ENCODE measurements at places on chromosomes 4 and X.
A peak's percentile ranks its signal among the peaks of the same experiment; 100 is the strongest.

- DNase-seq: no peak
These were observed 102.8 kb downstream of the KDM6A start for GRCh38 chrX:44975666-44976263.

DNA sequence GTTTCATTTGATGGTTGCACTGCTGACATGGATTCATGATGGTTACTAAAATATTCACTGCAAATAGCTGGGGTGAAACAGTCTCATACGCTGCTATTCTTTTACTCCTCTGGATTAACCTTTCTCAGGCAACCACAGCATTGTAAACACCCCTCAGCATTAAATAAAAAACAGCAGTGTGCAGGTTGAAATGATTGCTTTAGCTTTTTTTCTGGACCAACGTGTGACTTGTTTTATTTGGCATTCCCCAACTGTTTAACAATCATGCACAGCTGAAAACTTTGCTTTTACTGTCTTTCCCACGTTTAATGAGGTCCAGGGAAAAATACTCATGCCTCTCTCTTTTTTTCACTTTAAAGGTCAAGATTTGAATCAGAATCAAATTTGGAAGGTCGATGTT lies 490.8 kb downstream of the RAPGEF2 start:
- DNase-seq: no peak

DNA sequence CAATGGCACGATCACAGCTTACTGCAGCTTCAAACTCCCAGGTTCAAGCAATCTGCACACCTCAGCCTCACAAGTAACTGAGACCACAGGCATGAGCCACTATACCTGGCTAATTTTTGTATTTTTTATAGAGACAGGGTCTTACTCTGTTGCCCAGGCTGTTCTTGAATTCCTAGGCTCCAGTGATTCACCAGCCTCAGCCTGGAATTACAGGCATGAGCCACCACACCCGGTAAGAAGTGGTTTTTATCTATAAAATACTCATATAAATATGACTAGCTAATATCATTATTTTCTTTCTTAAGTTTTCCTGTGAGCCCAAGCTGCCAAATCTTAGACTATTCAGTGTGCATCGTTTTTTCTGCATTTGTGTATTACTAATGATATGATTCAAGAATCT lies 4.4 kb downstream of the SCFD2 start:
- DNase-seq: no peak

DNA sequence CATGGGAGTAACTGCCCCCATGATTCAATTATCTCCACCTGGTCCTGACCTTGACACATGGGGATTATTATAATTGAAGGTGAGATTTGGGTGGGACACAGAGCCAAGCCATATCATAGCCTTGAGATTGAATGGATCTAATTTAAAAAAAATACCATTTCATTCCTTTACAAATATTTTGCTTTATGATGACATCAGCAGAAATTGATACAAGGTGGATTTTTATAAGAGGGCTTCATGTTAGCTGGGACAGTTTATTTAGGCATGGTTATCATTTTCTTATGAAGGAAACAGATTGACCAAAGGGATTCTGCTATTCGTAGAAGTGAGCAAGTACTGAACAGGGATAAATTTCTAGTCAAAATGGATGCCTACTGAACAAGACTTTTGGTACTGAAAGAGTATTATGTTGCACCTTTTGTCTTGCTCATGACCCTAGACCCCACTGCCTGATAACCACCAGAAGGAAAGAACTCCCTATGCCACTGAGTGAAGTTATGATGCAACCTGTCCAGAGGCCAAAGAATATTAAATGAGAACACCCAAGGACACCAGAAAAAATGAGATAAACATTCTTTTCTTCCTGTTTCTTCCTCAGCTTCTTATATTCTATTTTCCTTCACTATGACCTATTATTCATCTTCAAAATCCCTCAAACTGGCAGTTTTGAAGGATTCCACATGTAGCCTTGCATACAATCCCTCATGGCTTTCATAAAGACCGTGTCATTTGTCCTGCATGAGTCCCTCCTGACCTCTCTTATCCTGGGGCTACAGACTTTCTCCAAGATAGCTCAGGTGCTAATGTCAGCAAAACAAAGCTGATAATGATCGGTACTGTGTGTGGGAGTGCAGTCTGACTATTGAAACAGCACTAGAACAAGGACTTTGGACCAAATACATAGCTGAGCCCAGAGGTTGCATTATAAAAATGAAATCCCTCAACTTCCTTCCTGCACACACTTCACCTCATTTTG lies 118.3 kb downstream of the AFF2 start:
- no peak for DNase-seq

- peak; percentile 63 for DNase-seq
These were observed 877 bp downstream of the GPRASP1 start for GRCh38 chrX:102652031-102652688.

DNA sequence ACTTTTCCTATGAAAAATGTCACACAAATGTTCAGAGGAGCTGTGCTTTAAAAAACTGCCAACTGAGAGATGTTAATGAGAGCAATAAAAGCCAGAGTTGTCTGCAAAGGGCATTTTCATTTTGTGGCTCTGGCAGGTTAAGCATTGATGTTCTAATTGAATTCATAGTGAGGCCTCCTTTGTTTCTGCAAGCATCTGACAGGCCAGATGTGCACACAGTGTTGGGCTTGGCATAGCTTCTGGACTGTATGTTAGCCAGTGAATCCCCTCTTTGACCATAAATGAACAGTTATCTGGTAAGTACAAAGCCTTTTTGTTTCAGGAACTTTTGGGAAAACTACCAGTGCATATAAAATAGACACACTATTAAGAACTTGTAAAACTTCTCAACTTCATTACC lies 81.9 kb downstream of the JADE3 start:
- no peak for DNase-seq

DNA sequence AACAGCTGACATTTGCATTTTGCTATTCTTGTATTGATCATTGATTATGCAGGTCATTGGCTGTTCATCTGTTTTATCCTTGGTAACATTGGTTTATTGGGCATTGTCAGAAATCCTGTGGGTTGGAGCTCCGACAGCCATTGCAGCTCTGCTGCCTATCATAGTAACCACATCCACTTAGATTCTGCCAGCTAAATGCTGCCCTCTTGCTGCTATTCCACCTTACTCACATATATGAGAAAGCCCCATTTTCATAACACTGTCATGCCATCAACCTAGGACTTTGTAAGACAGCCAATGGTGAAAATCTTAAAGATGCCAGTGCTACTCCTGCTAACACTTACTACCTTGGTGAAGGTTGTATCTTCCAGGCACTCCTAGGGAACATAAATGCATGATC lies 187.3 kb upstream of the CXCL13 start:
- DNase-seq: peak; percentile 57

GRCh38 chr4:24995346-24995919 lies 35.3 kb downstream of the LGI2 start:
- no peak for DNase-seq

GRCh38 chr4:5755679-5756078 lies 44.7 kb downstream of the EVC start:
- DNase-seq: no peak

DNA sequence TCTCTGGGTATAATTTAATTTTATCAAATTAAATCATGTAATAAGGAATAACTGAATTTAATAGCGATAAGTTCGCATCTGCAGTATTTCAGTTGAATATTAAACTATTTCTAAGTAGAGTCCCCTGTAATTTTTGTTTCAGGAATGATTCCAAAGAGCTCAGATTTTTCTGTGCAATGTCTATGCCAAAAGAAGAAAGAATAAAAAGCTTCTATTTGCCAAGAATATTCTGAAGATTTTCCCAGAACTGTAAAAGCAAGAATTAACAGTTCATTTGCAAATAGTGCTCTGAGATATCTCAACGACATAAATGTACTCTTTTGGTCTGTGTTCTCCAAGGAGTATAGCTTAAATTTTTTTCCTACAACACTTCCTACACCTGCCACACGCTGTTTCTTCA lies 1242.8 kb upstream of the DIAPH2 start:
- DNase-seq: no peak

GRCh38 chr4:139728840-139729239 lies 63.2 kb downstream of the MGST2 start:
- DNase-seq: no peak

- peak; percentile 60 for DNase-seq
These were observed 74.4 kb downstream of the RTL5 start for GRCh38 chrX:72057331-72057730.

DNA sequence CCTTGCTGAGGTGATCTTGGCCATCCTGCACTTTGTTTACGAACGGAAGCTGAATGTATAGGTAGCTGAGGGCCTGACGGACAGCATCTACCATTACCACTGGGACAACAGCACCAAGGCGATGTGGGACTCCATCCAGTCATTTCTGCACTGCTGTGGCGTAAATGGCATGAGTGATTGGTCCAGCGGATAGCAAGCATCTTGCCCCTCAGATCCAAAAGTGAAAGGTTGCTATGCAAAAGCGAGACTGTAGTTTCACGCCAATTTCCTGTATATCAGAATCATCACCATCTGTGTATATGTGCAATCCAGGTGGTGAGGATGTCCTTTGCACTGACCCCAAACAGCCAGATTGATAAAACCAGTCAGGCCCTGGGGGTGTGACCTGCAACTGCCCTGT lies 4.2 kb upstream of the PYURF start:
- no peak for DNase-seq

DNA sequence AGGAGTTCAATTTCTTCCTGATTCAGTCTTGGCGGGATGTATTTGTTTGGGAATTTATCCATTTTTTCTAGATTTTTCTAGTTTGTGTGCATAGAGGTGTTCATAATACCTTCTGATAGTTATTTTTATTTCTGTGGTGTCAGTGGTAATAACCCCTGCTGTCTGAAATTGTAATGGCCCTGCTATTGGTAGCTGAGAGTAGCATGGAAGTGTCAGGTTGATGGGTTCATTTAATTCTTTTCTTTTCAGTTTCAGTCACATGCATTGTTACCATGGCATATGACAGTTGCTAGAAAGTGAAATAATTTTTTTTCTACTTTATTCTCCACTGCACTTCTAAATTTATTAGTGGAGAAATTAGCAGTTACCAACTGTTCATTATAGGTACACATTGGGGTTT lies 20.7 kb downstream of the AR start:
- no peak for DNase-seq

GRCh38 chr4:149203256-149204001 lies 612.2 kb downstream of the IQCM start:
- DNase-seq: no peak

DNA sequence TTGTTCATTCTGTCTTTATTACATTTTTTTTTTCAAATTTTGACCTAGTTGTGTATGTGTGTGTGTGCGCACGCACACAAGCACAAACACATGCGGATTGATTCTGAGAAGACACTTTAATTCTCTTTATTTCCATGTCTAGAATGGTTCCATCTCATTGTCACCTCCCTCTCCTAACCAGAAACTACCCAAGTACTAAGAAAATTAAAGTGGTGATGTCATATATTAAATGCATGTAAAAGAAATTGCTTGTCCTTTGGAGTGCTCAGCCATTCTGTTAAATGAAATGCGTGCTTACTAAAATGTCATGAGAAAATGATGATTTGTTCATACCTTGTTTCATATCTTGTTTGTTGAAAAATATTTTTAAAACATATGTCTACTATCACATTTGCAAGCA lies 1297.0 kb upstream of the TENM3 start:
- DNase-seq: no peak

- DNase-seq: no peak
These were observed 24.9 kb downstream of the RGS12 start for GRCh38 chr4:3317656-3318211.

GRCh38 chrX:17547658-17548057 lies 172.7 kb downstream of the NHS start:
- DNase-seq: no peak

DNA sequence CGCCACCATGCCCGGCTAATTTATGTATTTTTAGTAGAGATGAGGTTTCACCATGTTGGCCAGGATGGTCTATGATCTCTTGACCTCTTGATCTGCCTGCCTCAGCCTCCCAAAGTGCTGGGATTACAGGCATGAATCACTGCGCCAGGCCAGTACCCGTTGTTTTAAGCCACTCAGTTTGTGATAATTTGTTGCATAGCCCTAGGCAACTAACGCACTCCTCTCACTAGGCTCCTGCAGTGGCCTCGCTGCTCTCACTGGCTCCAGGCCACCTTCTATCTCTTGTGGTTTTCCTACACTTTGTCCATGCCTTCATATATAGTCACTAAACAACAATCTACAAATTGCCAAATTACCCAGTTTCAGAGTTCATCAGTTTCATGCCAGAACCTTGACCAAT lies 58.1 kb downstream of the DCHS2 start:
- no peak for DNase-seq

DNA sequence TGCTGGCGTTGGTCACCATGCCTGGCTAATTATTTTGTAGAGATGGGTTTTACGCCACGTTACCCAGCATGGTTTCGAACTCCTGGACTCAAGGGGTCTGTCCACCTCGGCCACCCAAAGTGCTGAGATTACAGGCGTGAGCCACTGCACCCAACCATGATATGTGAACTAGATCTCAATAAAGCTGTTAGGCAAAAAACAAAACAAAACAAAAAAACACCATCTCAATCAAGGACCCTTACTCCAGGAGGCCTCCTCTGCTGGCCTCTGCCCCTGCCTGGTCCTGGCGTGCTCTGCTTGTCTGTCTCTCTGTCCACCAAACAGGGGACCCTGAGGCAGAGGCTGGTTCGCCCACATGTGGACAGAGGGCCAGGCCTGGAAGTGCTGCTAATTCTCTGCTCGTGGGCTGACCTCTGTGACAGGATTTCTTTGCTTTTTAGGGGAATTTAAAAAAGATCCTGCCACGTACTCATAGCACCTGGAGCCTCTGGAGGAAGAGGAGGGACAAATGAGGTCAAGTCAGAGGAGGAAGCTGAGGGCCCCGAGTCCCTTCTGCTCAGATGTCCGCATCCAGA lies 32.7 kb upstream of the WFS1 start:
- DNase-seq: no peak

DNA sequence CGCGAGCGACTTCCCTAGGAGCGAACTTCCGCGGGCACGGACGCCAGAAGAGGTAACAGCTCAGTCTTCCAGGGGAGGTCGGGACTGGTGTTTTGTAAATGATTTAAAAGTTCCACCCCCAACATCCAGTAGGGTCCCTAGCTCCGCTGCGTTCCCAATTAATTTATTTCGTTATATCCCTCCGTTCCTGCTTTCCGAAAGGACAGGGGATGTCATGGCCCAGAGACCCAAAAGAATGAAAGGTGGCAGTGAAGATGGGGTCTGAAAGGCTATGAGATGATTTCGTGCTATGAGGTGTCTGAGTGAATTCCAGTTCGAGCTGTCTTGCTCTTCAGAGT lies 373 bp upstream of the SMIM43 start:
- no peak for DNase-seq

DNA sequence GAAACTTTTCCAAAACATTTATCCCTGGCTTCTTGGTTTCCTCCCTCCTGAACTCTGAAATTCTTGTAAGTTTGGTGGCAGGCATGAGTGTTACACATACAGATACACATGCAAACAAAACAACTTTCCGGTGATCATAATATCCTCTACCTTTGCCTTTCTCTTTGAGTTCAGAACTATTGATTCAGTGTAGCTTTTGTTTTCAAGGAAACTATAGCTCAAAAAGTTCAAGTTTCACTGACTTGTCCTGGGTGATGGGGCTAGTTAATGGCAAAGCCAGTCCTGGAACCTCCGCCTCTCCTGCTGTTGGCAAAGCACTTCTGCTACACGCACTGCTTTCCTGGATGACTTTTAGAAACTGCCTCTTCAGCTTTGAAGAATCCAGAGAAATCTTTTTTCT lies 177.3 kb upstream of the FAT1 start:
- DNase-seq: no peak

Measured in Kasumi-1 (cell line).